ENCODE measurements at places on chromosomes 4 and X.

GRCh38 chrX:147894366-147894963 is 17.3 kb upstream of the FMR1 start:
- no peak for DNase-seq

- no peak for DNase-seq
Observed at GRCh38 chr4:164596927-164597326, 157.0 kb upstream of the SMIM31 start.

GRCh38 chrX:112865464-112866025 is 24.9 kb upstream of the AMOT start:
- DNase-seq: no peak

DNA sequence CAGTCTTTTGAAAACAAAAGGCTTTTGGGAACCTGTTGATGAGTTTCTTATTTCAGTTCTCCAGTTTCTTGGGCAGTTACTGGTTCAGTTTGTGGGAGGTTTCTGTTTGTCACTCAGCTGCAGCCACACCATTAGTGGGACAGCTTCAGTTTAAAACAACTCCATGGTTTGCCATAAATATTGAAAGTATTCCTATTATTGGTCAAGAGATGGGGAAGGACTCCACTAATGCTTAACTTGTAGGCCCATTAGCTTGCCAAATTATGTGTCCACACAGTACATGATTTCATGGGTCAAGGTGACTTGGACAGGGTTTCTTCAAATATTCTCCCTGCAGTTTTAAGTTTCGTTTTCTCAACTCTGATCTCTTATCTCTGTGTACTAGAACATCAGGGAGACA is 15.5 kb upstream of the ASIC5 start:
- DNase-seq: no peak

- DNase-seq: no peak
Observed at GRCh38 chr4:115548123-115548522, 434.7 kb upstream of the NDST4 start.

DNA sequence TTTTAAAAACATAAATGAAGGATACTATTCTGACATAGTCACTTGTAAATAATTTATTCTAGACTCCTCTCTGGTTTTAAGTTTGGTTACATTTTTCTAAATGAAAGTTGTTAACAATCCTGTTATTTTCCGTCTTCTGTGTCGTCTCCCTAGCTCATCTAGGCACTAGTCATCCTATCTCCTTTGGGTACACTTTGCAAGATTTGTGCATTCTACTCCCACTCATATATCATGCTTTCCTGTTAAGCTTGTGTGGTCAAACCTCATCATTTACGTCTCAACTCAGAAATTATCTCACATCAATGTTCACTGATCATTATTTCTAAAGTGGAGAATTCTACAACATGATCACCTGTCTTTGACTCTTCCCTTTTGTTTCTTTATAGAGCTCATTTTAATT is 658.7 kb downstream of the TLL1 start:
- no peak for DNase-seq

DNA sequence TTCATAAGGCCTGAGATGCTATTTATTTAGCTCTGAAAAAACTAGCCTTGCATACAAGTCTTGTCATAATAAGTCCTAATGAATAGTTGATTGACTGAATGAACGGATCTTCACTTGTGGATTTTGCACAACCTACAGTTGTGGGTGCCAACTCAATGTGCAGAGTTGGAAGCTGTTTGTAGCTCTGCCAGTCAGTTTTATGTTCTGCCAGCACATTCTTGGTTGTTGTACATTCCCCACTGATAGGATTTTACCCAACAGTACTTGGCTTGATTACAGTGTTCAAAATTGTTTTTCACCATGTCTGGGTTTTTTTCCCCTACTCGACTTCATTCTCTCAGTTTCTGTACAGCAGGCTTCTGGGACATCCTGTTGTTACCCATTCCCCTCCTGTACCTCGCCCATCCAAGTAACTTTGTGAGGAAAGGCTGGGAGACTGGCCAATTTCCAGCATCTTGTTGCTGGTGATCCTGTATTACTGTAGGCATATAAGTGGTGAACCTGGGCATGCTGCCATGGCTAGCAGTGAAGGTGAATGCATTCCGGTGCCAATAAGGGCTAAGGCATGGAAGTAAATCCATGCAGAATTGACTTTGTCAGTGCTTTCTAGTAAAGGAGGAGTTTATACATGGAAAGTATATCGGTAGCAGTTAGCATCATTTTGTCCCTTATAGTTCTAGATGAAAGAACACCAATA is 22.8 kb downstream of the IL1RAPL1 start:
- no peak for DNase-seq

- no peak for DNase-seq
Observed at GRCh38 chrX:981791-982626, 230.4 kb downstream of the CRLF2 start.

- DNase-seq: no peak
Observed at GRCh38 chrX:150361777-150362351, 1.3 kb upstream of the MAMLD1 start.

- no peak for DNase-seq
Observed at GRCh38 chrX:70132877-70133302, 357 bp upstream of the IGBP1 start.

GRCh38 chr4:87045234-87045558 is 110.4 kb downstream of the AFF1 start:
- no peak for DNase-seq

GRCh38 chrX:111071542-111072277 is 24.3 kb upstream of the PAK3 start:
- DNase-seq: no peak

DNA sequence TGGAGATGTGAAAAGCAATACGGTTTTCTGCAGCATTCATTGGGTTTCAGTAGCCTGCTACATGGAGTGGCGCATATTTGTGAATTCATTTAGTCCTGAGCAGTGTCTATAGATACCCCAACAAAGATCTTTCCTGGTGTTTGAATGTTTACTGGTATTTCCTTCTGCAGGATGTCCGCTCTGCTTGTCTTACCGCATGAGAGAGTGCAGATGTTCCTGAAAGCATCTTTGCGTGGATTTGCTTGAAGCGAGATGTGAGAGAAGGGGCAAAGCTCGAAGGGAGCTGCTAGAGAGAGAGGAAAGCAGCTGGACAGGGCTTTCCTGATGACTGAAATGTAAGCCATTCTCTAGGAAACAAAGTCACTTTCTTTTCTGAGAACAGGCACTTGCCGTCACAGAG is 40.9 kb upstream of the GYPA start:
- no peak for DNase-seq

DNA sequence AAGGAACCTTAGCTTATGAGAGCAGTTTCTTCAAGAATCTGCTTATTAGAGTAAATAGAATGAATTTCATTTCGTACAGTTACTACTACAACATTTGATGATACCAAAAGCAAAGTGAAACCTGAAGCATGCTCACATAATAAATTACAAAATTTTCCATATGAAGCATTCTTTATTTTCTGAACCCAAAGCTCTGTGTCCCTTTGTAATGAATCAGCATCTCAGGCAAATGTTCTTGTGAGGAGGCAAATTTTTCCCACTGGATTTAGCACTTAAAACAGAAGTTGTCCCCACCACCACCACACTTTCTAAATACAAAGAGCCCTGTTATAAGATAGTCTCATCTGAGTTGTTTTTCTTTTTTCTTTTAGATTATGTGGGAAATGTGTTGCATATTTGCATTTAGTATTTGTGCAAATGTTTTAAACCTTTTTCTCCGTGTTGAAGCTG is 70.7 kb upstream of the NFKB1 start:
- no peak for DNase-seq

- DNase-seq: no peak
Observed at GRCh38 chr4:69546134-69546765, 50.5 kb upstream of the UGT2B4 start.
